ENCODE measurements at places on chromosomes 1 and 21.

DNA sequence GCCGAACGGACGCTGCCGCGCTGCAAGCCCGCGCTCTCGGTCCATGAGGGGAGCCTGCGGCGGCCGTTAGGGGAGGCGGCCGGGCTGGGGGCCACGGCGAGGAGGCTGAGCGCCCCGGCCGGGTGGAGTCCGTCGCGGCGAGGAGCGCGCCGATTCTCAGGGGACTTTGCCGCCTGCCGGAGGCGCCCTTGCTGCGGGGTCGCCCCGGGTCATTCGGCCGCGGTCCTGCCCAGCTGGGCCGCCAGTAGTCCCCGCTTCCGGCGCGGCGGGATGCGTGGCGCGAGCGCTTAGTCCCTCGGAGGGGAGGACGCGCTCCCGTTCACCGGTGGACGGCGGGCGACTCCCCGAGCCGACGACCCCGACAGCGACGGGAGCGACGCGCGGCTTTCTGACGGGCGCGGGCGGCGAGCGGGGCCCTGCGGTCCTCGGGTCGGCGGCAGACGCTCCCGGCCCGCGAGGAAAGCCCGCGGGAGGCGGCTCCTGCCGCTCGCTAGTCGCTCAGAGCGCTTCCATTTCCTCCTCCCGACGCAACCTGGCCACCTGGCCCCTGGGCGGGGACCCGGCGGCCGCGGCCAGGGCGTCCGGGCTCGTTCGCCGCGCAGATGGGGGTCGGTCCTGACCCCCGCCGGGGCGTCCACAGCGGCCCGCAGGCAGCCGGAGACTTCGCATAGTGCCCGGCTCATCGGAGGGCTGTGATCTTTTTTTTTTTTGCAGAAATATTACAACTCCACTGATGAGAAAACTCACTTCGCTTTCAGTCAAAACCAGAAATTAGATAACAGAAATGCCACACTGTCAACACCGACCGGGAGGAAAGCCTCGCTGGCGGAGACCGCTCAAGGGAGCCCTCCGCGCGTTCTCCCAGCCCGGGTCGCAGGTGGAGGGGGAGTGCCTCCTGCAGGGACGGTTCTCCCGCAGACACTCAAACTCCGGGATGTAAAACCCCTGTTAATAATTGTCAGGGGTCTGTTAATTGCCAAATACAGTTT lies 641 bp upstream of the ZBTB21 start:
- no peak for DNase-seq

DNA sequence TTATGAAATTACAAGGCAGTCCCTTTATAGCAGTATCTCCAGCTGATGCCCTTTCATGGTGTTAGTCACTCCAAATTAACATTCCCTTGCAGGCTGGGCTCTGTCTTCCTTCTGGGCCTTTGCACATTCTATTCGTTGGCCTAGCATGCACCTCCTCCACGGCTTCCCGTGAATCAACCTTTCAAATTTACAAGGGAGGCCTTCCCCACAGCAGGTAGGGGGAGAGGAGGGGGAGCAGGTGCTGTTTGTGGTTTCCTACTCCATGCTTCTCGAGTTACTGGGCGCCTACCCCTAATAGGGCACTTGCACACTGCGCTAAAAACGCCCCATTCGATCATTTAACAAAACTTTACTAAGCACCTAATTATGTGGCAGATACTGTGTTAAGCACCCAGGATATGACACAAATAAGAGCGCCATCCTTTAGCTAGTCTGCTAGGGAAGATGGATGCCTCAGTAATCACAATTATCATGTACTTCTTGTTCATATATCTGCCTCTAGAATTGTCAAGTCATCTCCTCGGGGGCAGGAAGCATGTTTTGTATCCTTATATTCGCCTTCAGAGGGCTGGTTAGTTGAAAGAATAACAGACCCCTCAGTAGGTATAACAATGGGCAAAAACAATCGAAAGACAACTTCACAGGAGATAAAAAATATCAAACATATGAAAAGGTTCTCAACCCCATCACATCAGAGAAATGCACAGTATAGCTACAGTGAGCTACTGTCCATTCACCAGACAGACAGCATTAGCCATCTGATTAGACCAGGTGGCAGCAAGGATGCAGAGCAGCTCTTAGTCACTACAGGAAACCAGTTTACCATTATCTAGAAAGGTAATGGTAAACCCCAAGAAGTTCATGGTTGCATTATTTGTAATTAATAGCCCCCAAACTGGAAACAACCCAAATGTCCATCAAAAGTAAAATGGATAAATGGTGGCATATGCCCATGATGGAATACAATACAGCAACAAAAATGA lies 1.7 kb upstream of the ADAR start:
- no peak for DNase-seq

DNA sequence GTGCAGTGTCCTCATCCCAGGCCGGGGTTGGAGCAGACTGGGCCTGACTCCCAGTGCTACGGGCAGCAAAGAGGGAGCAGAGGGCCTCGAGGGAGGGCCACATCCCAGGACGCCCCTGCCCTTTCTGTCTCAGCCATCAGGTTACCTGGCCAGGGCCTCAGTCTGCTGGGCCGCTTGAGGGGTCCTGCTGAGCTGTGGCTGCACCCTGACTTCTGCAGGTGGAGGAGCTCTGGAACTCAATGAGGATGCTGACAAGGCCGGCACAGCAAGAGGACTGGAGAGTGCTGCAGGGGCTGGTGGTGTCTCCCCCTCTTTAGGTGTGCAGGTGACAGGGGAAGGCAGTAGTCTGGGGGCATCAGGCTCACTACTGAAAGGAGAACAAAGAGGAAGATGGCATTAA lies 3.3 kb downstream of the ZNF692 start:
- DNase-seq: no peak

DNA sequence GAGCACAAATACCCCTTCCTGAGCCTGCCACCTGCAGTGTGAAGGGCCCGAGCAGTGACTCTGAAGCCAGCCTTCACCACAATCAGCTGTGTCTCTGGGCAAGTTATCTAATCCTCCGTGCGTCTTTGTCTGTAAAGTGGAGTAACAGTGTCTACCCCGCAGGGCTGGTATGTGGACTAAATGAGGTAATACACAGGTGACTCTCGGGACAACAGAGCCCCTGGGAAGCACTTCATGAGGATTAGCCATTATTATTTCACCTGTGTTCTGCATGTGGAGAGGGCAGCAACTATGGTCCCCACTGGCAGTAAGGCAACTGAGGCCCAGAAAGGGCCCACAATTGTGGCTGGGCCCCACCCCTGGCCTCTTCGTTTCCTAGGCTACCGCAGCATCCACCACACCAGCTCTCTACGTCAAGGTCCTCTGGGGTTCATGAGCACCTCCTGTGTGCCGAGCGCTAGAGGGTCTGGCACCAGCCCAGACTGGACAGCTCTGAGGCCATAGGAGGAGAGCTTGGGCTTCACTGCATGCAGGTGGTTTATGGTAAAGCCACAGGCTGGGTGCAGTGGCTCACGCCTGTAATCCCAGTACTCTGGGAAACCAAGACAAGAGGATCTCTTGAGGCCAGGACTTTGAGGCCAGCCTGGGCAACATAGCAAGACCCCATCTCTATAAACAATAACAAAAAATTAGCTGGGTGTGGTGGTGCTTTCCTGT lies 41.3 kb upstream of the LRP8 start:
- DNase-seq: no peak

- DNase-seq: no peak
Measured at GRCh38 chr1:203217668-203218067, 11.8 kb downstream of the CHIT1 start.

DNA sequence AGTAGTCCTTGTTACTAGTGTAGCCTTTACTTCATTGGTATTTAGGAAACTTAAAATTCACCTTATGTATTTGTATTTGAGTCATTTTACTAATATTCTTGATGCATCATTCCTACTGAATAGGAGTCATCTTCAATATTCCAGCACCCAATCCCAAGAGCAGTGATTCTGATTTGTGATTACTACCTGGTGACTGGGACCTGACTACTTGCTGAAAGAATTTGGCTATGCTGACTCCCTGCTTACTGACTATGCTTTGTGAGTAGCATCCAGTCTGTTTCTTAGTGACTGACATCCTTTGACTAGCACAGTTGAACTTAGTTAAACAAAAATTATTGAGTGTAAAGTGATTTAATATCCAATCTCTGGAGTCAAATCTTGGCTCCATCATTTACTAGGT lies 129.9 kb upstream of the NEGR1 start:
- no peak for DNase-seq
